ENCODE measurements at places on chromosomes 12 and 14.

DNA sequence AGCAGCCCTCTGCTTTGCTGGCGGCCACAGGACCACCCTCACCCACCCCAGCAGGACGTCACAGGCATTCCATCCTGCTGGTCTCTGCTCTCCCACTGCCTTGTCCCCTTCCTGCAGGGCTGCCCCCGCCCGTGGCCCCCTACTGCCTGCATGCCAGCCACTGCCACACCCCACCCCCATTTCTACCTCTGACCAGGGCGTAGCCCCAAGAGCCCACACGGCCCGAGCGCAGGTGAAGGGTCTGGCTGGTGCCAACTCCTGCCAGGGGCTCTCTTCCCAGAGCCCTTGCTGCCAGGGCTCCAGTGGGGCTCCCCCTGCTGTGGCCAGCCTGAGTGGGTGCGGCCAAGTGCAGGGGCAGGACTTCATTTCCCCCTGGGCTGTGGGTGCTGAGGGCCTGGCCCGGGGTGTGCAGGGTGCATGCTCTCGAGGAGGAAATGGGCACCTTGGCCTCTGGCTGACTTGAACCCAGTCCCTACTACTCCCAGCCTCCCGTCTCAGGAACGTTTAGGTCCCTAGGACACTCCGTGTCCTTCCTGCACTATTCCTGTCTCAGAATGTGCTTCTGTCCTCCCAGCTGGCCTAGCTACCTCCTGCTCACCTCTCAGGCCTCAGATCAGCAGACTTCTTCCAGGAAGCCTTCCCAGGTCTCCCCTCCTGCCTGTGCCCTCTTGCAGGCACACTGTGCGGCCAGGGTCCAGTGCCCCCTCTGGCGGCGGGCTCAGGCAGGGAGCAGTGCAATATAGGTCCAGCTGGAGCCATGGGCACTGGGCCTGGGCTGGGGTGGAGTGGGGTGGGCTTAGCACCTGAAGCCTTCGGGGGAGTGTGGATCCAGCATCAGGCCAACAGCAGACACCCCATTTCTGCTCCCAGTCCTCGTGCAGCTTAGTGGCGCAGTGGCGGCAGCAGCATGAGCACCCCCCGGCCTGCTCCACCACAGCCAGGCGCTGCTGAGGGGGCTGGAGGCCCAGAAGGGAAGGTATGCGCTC, 1.4 kb downstream of the LBHD2 start:
- no peak for DNase-seq

DNA sequence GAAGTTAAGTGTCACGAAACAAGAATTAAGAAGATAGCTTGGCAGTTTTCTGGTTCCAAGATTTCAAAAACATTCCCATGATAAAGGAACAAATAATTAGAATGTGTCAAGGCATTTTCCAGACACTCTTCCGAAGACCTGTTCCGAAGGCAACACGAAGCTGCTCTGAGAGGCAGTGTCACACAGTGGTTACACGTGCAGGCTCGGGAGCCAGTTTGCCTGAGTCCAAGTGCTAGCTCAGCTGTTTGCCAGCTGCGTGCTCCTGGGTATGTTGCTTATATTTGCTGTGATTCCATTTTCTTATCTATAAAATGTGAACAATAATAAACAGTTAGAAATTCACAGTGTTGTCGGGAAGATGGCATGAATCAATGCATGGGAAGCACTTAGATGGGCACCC, 217.9 kb upstream of the GRIP1 start:
- DNase-seq = no peak

- DNase-seq = no peak
These were observed 22.0 kb downstream of the SYNE3 start for GRCh38 chr14:95494456-95494855.

DNA sequence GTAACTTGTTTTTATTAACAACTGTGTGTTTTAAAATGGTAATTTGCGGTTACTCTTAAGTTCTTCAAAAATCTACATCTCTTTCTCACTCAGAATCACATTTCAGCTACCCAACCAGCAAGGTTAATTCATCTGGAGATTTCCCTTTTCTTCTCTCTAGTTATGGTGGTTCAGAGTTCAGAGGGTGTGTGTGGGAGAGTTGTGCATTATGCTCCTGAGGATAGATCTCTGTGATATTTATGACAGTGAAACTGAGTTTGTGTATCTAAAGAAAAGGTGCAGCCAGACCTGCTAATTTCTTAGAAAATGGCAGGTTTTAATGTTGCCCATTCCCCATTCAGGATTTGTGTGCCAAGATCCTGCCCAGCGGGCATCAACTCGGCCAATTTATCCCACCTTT, 73.8 kb downstream of the TTLL5 start:
- no peak for DNase-seq

DNA sequence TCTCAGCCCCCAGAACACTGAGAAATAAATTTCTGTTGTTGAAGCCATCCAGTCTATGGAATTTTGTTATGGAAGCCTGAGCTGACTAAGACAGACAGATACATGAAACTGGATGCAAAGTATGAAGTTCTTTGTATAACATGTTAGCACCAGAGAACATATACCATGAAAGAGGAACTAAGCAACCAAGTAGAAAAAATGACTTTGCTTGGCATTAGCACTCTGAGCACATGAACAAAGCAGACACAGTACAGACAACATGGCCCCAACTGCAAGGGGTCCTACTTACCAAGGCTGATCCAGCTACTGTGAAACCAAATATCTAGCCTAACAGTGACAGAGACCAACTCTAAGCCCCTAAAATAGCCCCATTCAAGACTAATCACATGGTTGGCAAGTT, 13.8 kb downstream of the EXOC5 start:
- DNase-seq = no peak

DNA sequence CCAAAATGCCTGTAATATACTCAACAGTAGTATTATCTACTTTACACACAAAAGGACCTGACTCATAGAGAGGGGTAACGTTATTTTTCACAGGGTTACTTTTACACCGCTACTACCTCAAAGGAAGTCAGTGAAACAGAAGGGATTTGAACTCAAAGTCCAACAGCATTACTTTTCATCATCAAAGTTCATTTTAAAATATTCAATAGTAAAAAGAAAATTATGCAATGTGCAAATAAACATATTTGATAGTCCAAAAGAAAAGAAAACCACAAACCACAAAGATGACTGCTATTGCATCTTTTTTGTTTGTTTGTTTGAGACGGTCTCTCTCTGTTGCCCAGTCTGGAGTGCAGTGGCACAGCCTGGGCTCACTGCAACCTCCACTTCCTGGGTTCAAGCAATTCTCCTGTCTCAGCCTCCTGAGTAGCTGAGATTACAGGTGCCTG, 15.5 kb downstream of the KIF21A start:
- DNase-seq = no peak

DNA sequence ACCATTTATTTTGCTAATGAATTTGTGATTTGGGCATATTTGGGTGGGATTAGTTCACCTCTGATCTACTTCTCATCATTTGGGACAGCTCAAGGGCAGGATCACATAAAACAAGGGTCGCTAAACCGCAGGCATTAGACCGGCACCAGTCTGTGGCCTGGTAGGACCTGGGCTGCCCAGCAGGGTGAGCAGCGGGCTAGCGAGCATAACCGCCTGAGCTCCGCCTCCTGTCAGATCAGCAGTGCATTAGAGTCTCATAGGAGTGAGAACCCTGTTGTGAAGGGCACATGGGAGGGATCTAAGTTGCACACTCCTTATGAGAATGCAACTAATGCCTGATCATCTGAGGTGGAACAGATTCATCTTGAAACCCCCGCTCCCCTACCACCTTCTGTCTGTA, 785.3 kb downstream of the TRHDE start:
- DNase-seq = no peak

- no peak for DNase-seq
These were observed 3.8 kb downstream of the C14orf93 start for GRCh38 chr14:23006188-23006534.

GRCh38 chr14:71555654-71556559, 376.3 kb upstream of the RGS6 start:
- peak; percentile 27 for DNase-seq

- no peak for DNase-seq
These were observed 188.8 kb downstream of the TTC7B start for GRCh38 chr14:90627478-90627877.

GRCh38 chr14:39974036-39974435, 541.8 kb upstream of the FBXO33 start:
- DNase-seq = no peak

DNA sequence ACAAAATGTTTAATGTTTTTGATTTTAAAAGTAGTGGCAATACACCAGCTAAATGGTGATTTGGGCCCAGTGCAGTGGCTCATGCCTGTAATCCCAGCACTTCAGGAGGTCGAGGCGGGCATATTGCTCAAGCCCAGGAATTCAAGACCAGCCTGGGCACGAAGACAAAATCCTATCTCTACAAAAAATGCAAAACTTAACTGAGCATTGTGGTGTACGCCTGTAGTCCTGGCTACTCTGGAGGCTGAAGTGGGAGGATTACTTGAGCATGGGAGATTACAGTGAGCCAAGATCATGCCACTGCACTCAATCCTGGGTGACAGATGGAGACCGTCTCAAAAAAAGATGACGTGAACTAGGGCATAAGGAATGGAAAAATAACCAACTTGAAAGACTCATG, 4.7 kb downstream of the RPL36AL start:
- no peak for DNase-seq

DNA sequence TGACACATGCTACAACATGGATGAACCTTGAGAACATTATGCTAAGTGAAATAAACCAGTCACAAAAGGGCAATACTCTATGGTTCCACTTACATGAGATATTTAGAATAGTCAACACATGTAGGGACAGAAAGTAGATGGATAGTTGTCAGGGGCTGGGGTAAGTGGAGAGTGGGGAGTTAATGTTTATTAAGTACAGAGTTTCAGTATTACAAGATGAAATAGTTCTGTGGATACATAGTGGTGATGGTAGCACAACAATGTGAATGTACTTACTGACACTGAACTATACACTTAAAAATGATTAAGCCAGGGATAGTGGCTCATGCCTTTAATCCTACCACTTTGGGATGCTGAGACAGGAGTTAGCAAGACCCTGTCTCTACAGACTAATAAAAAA, 8.7 kb downstream of the NUP107 start:
- DNase-seq = no peak

DNA sequence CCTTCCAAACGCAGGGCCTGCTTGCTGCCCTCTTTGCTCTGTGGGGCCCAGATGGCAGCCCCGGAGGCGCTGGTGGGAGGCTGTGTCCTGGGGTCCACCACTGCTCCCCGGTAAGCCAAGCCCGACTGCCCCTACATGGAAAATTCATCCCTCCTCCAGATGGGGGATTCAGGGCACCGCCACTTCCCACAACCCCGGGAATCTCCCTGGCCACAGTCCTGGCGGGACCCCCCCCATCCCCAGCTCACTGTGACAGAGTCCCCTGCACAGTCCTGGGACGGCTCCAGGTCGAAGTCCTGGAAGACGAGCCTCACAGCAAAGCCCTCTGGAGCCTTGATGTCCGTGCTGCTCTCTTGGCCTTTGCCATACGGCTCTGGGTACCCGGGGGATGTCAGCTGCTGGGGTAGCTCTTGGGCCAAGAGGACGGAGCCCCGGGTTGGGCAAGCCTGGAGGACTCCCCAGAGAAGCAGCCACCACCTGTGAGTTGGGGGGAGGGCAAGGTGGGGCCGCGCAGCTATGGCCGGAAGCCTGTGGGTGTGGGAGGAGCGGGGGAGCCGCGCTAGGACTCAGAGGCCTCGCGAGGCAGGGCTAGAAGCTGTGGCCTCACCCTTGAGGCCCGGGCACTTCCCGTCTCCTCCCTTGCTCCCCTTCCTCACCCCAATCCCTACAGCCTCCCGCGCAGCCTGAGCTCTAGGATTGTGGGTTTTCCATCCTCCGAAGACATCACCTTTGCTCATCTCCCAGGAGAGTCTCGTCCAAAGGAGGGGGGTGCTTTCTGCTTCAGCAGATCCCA, 815 bp downstream of the C1RL start:
- peak; percentile 61 for DNase-seq

- no peak for DNase-seq
These were observed 68.4 kb downstream of the CRACR2A start for GRCh38 chr12:3684449-3685051.

DNA sequence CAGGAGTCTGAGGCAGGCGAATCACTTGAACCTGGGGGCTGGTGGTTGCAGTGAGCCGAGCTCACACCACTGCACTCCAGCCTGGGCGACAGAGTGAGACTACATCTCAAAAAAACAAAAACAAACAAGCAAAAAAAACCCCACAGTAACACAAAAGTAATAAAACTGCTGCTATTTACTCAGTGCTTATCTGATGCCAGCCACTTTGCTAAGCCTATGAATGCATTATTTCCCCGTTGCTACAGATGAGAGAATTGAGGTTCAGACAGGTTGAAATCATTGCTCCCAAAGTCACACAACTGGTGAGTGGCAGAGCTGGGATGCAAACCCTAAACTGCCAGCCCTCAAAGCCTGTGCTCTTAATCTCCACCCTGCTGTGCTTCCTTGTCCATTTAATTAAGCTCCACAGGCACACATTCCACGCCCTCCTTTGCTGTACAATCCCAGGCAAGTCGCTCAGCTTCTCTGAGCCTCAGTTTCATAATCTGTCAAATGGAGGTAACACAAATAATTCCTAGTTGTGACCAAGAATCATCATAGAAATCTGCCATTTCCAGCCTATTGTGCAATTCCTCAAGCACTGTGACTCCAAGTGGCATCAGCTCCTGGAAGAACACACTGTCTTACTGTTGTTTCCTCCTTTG, 5.7 kb upstream of the OAS3 start:
- no peak for DNase-seq

All from T-helper 1 cell (primary cell).